AG04449 (cell line): ENCODE measurements at places on chromosomes 4 and X.

GRCh38 chrX:97401586-97402136 lies 518.0 kb downstream of the RPA4 start:
- DNase-seq, result no peak

DNA sequence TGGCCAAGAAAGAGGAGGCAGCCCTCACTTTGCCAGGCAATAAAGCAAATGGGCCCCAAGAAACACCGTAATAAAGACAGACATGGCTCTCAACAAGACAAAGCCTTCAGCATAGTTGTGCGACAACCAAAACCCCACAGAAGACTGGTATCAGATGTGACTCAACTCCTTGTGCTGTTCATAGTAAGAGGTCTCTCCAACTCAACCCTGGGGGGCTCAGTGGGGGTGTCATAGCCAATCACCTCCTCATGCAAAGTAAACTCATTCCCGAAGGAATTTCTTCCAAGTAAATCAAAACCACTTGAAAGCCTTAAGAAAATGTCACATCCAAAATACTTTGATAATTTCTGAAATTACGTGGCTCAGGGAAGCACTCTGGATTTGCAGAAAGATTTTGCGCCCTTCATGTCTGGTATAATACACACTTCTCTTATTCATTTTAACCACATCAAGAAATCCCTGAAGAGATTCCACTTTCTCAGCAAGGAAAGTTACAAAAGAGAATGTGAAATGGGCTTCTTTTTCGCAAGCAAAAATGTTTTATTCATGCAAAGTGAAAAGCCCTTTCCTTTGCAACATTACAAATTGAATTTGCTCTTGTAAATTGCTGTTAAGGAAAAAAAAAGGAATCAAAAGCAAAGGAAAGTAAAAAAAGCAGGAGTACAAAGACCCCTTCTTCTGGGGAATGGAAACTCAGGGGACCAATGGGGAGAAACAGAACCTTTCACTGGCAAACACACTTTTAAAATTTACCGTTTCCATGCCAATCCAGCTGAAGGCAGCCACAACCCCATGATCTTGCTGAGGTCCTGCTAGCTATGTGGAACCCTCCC lies 137.4 kb downstream of the NSUN7 start:
- no peak for DNase-seq

DNA sequence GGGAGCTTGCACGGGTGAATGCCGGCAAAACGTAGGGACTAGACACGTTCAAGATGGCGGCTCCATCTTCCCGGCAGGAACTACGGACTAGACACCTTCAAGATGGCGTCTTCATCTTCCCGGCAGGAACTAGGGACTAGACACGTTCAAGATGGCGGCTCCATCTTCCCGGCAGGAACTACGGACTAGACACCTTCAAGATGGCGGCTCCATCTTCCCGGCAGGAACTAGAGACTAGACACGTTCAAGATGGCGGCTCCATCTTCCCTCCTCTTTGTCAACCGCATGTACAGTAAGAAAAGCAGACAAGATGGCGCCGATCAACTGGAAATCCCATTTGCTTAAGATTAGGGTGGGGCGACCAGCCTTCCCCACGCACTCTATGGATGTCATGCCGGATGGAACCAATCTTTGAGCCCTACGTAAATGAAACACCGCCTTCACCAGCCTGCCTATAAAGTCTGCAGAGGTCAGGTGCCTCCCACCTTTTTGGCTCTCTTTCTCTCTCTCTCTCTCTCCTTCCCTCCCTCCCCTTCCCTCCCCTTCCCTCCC lies 222.4 kb downstream of the CRLF2 start:
- DNase-seq, result peak; percentile 23

DNA sequence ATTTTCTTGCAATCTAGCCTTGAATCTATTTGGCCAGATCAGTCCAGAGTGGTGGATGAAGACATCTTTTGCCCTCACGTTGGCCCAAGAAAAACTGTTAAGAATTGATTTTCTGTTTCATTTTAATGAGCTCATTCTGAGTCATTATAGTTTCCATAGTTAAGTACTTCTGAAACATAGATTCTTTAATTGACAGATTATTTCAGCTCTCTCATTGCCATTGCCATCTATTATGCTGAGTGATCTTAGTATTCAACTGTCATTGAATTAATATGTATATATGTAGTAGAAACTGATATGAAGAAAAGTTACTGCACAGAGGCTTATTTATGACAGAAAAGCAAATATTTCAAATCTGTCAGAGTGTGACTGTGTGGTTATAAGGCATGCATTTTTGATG lies 45.5 kb upstream of the PPP1R2C start:
- DNase-seq, result no peak

DNA sequence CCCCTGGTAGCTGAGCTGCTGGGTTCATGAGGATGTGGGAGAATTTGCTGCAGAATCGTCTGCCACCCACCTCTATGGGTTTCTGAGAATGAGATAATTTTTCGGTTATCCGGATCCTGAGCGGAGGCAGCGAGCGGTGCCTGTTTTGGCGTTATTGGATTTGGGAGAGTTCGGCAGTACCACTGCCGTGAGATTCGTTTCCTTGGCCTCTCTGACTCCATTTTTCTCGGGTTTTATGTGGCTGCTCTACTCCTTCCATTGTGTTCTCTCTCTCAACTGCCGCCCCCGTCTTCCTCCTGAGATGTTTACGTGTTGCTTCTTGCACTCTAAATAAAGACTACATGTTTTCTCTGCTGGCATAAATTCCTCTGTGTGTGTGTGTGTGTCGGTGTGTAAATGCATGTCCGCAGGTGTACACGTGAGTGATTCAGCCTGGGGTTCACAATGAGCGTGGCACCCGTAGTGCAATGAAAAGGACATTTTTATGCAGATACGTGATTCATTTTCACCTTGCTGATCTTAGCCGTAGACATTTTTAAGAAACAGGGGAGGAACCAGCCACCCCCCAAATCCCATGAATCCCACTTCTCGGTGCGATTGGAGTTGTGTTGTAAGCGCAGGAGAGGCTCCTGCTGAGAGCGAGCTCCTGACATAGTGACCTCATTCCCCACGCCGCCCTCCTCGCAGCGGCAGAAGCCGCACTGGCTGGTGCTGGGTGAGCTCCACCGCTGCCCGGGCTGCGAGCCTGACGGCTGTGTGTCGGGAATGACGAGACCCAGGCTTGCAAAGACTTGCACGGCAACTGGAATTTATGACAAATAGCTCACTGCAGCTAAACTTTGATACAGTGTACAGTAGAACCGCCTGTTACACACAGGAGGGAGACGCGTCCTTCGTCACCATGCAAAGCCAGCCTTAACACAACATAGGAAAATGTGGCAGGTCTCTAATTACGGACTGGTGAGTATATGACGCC lies 82.2 kb downstream of the STOX2 start:
- DNase-seq, result peak; percentile 37

- DNase-seq, result no peak
Measured at GRCh38 chr4:113398441-113399143, 349.1 kb downstream of the ANK2 start.

- no peak for DNase-seq
Measured at GRCh38 chrX:49308604-49309269, 5.3 kb downstream of the GAGE10 start.
